Fibroblast of skin of scalp (primary cell): ENCODE measurements at places on chromosomes 13 and 19.
A peak's percentile ranks its signal among the peaks of the same experiment; 100 is the strongest.

GRCh38 chr19:51493776-51494175, 7.8 kb downstream of the SIGLEC12 start:
- no peak for DNase-seq

- DNase-seq: no peak
Observed at GRCh38 chr19:55041627-55042343, 3.7 kb upstream of the GP6 start.

GRCh38 chr19:32174386-32175113, 170.9 kb upstream of the ZNF507 start:
- DNase-seq: no peak

DNA sequence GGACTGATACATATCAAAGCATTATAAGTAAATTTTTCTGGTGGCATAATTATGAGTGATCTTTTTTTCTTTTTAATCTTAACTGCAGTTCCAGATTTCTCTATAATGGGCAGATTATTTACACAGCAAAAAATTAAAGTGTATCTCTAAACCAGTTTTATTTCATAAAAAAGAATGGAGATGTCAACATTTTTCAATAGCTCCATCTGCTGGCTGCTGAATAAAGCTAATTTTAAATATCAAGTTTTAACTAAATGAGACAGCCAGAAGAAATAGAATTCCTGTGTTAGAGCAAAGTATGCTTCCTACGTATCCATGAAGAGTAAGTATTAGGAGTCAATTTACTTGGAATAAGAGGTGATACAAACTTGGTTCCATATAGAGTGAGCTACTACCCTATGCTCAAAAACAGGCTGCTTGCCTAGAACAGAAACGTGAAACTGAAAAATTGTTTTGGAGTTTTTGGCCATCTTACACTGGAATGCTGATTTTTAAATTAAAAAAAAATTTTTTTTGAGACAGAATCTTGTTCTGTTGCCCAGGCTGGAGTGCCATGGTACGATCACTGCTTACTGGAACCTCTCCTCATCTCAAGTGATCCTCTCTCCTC, 5.0 kb upstream of the PDS5B start:
- DNase-seq: peak; percentile 38

GRCh38 chr19:58279925-58280316, 1.2 kb downstream of the ZNF8 start:
- DNase-seq: no peak

- no peak for DNase-seq
Observed at GRCh38 chr13:51632591-51633362, 48.5 kb downstream of the WDFY2 start.

DNA sequence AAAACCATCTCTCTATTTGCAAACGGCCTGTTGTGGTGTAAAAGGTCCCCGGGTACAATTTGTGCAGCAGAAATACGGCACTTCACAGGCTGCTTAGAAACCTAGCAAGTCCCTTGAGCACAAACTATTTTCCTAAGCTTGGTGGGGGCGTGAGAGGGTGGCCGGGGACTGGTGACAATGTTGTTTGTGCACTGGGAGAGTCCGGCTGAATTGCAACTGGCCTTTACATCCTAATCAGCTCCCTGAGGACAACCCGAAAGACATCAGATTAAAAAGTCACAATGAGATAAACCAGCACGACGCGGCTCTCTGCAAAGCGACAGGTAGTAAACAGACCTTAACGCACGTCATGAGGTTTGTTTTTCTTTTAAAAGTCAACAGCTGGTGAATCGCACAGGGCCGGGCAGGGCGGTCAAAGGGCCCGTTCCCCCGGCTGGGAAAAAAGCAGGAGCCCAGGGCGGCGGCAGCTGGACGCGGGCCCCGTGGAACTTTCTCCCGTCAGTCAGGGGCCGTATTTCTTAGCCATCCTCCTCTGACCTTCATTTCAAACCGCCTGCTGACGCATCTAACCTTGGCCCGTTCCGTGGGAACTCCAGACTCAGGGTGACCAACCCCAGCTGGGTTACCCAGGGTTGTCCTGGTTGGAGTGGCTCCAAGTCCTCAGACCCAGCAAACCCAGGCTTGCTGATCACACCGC, 112.3 kb downstream of the GADD45B start:
- DNase-seq: no peak

GRCh38 chr19:15583346-15583745, 31.7 kb upstream of the CYP4F8 start:
- DNase-seq: no peak

GRCh38 chr13:102878481-102878880, 32.6 kb downstream of the ERCC5 start:
- DNase-seq: peak; percentile 83

- no peak for DNase-seq
Observed at GRCh38 chr19:44588771-44589112, 24.6 kb upstream of the IGSF23 start.

DNA sequence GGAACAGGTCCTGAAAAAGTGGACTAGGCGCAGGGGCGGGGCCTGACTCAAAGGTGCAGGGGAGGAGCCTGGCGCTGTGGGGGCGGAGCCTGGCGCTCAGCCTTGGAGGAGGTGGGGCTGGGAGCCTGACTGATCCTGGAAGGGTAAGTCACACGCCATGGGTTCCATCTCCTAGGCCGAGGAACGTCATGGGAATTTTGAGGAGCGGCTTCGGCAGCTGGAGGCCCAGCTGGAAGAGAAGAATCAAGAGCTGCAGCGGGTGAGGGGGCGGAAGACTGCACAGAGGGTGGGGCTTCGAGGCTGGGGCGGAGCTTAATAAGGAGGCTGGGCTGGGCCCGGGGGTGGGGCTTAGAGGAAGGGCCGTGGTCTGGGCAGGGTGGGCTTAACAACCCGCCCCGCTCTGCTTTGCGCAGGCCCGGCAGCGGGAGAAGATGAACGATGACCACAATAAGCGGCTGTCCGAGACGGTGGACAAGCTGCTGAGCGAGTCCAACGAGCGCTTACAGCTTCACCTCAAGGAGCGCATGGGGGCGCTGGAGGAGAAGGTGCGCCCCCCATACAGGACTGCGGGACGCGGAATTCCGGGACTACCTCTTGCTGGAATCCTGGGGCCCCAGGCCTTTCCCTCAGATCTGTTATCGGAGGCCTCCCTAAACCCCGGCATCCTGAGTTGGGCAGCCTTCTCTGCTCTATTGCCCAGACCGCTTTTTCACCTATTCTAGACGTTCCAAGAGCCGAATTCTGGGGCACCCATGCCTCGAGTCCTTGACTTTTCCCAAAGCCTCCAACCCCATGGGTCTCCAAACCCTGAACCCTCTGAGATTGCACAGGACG, 14.5 kb downstream of the PPFIA3 start:
- peak; percentile 49 for DNase-seq

DNA sequence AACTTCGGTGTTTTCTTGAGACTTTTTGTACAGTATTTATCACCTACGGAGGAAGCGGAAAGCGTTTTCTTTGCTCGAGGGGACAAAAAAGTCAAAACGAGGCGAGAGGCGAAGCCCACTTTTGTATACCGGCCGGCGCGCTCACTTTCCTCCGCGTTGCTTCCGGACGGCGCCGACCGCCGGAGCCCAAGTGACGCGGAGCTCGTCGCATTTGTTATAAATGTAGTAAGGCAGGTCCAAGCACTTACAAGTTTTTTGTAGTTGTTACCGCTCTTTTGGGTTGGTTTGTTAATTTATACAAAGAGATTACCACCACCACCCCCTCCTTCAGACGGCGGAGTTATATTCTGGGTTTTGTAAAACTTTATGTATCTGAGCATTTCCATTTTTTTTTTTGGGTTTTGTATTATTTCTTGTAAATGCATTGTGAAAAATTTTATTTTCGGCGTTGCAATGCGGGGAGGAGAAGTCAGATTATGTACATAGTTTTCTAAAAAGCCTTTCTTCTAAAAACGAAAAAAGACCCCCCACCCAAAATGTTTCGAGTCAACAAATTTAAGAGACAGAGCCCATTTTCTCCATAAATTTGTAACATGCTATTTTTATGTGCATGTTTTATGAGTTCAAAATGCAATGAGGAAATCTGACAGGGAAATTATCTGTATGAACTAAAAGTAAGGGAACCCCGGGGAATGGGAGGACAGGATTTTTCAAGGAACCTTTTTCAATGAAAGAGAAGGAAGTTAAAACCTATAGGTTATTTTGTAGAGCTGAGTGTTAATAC, 2.3 kb downstream of the SOX1 start:
- DNase-seq: no peak

GRCh38 chr19:48390188-48391099, 907 bp downstream of the KDELR1 start:
- peak; percentile 62 for DNase-seq

GRCh38 chr13:95160112-95160906, 140.9 kb downstream of the ABCC4 start:
- DNase-seq: no peak

- no peak for DNase-seq
Observed at GRCh38 chr13:18978447-18978846, 203.2 kb downstream of the TUBA3C start.

- no peak for DNase-seq
Observed at GRCh38 chr13:98032168-98032567, 78.7 kb downstream of the IPO5 start.

DNA sequence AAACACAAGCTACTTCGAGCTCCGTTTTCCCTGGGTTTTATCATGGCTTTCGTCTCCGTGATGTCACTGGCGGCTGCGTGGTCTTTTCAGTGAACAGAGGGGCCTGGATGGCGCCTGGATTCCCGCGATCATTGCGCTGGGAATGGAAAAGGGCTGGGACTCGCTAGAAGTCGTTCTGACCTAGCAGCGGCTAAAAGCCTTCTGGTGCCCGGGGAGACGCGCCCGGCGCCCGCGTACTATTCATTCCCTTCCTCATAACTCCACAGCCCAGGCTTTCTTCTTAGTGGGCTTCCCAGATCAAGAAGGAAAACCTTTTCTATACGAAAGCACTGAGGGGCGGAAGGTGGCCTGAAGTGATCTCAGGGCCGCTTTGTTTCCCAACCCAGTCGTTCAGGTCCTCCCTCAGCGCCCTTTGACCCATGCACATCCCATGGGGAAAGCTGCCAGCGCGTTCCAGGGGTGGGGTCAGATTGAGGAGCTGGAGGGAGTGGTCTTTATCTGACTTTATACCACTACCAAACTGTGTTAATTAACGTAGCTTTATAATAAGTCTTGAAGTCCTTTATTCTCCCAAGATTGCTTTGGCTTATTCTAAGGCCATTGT, 96.6 kb downstream of the ELF1 start:
- DNase-seq: no peak

DNA sequence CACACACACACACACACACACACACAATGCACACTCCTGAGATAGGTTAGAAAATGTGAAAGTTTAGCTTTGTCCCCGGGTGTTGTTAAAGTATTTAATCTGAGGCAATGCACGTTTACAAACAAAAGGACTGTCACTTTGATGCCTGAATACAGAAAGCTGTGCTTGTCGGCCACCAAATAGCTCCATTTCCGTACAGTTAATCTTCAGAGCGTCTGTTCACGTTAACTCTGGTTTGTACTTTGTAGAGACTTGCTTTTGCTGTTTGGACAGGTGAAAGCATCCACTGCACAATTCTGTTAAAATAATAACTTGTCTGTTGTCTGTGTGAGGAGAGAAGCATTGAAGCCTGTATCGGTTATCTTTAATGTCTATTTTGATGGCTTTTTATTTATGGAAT, 267.8 kb downstream of the FGF9 start:
- no peak for DNase-seq

DNA sequence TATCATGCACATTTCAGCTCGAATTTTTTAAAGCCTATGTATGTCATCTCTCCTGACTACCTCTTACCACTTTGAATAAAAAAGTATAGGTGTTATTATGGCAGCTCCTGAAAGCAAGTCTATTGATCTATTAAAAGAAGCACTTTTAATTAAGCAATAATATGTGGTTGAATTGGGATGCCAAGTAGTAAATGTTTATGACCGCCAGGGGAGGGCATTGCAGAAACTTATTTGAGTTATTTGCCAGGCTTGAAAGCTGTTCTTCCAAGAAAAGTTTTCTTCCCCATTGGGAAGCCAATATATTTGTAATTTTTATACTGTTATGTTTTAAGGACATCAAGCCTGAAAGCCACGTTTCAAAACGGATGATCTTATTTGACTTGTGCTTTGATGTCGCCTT, 88.1 kb upstream of the SOX21 start:
- DNase-seq: no peak

- DNase-seq: no peak
Observed at GRCh38 chr13:112974671-112975070, 5.7 kb downstream of the MCF2L start.

DNA sequence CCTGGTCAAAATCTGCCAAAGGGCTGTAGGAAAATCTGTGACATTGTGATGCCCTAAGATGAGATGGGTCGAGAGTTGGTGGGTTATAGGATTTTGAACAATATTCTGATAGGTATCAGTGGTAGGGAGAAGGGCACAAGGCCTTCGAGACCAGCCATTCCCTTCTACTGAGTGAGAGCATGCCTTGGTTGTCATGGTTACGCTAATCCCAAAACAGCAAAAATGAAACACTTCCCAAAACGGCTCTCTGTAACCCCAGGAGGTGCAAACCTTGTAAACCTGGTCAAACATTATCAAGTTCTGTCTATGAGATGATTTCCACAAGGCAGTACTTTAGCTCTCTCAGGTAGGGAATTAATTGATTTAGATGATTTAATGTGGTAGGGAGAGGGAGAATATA, 158.7 kb upstream of the RNF113B start:
- no peak for DNase-seq

DNA sequence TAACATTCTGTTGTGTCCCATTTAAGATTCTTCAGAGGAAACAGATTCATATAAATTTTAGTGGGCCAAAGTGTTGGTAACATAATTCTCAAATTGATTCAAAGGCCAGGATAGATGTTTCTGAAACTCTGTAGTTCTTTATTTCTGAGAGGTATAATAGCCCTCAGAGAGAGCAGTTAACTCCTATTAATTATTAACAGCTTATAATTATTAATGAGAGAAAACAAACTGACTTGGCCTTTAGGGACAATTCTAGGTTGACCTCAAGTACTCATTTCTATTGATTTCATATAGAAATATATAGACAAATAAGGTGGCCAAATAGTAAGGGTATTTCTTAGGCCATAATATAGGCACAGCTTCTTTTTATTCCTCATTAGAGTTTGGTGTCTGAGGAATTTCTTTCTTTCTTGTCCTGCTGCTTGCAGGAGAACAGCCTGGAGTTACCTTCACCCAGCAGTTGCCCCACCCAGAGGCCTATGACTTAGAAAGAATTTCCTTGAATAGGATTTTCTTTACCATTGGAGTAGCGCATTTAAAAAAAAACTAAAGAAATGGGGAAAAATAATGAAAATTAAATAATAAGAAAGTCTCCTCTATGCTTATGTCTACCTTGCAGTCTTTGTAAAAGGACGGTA, 1430.1 kb upstream of the SPRY2 start:
- no peak for DNase-seq

GRCh38 chr13:25857830-25858229, 194.0 kb downstream of the SHISA2 start:
- no peak for DNase-seq

DNA sequence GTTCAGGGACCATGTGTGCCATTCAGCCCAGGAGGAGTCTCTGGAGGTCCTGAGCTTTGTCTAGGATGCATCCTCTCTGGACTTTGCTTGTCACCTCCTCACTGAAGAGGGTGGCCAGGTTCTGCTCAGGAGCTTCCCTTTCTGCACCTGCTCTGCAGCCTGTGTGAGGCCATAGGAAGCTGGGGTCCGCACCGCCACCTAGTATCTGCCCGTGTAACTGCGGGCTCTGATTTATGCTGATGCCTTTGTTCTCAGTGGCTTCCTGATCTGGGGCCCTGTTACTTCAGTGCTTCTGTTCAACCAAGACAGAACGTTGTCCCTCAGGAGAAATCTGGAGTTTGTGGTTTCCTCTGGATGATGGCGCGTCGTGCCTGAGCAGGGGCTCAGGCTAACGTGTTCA, 15.5 kb downstream of the ZNF610 start:
- DNase-seq: no peak
